ENCODE measurements at places on chromosomes 1 and 21.

GRCh38 chr1:25150985-25151495 is 81.3 kb downstream of the SYF2 start:
- no peak for DNase-seq

GRCh38 chr1:204576422-204576821 is 60.2 kb downstream of the MDM4 start:
- DNase-seq, result no peak

- peak; percentile 98 for DNase-seq
Measured at GRCh38 chr1:38859561-38860453, at the start of gene RRAGC. RRAGC (minus strand) TSS chr1:38859772; CDS start chr1:38859646, 126 bp downstream.

DNA sequence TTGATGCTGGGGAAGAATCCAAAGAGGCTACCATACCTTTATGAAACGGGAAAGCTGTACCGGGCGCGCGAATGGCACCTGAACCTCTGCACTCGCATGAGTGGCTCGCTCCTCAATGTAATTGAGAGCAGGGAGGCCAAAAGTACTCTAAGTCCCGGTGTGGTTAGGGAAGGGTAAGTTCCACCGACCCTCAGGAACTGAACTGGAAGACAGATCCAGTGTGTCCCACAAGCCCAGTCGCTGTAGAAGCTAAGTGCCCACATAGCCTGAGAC is 1.0 kb downstream of the GATAD2B start:
- DNase-seq, result no peak

GRCh38 chr1:99268021-99268420 is 3.7 kb downstream of the PLPPR4 start:
- no peak for DNase-seq

- no peak for DNase-seq
Measured at GRCh38 chr21:25297117-25297516, 310.2 kb downstream of the MRPL39 start.

DNA sequence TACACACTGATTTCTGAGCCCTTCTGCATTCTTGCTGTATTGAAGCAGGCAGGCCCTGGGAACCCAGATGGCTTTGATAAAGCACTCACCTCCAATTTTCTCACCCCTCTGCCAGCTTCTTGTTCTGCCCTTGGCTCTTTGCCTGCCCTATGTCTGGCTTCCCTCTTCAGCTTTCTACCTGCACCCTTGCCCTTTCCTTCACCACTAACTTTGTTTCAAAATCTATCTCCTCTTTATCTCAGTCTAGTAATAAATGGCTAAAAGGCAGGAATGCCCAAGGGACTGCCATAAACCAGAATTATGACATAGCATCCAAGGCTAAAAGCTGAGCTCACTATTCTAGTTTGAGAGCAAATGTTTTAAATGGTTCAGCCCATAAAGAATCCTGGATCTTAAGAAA is 178.7 kb downstream of the TNR start:
- DNase-seq, result no peak

- DNase-seq, result no peak
Measured at GRCh38 chr1:217004776-217005436, 281.7 kb upstream of the ESRRG start.

- no peak for DNase-seq
Measured at GRCh38 chr1:86933562-86934377, 19.3 kb downstream of the HS2ST1 start.

- no peak for DNase-seq
Measured at GRCh38 chr1:215397843-215398242, 169.3 kb upstream of the KCTD3 start.

- no peak for DNase-seq
Measured at GRCh38 chr1:202603435-202603834, 106.8 kb downstream of the SYT2 start.

DNA sequence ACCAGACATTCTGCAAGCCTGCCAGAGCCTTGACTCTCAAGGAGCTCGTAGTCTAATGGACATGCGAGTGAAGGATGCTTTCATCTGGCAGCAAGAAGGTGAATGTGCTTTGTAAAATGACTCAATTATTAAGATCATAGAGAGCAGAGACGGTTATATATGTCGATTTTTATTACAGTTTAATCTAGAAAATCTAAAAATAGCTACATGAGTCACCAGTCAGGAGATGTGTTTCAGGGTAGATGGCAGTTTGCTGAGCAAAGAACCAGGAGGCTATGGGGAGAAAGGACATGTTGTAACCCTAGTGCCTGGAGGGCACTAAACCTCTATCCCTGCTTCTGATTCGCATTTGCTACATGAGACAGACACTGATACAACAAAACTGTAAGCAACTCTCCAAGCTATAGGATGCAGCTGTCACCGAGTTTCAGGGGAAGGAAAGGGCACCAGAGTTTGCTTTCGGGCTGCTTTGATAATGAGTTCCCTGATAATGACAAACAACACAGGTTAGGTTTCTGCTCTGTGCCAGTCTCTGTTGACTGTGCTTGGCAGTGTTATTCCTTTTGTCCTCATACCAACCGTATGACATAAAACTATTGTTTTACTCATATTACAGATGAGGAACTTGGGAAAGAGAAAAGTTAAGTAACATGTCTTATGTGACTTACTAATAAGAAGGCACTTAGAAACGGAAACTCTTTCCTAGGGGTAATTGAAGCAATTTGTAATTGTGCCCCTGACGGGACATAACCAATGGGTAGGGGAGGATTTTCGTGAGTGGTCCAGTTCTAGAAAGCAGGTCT is 43.2 kb downstream of the C1orf198 start:
- no peak for DNase-seq

GRCh38 chr1:245790441-245790840 is 635.7 kb downstream of the KIF26B start:
- no peak for DNase-seq

- peak; percentile 46 for DNase-seq
Measured at GRCh38 chr1:201405484-201405831, 6.3 kb upstream of the LAD1 start.

DNA sequence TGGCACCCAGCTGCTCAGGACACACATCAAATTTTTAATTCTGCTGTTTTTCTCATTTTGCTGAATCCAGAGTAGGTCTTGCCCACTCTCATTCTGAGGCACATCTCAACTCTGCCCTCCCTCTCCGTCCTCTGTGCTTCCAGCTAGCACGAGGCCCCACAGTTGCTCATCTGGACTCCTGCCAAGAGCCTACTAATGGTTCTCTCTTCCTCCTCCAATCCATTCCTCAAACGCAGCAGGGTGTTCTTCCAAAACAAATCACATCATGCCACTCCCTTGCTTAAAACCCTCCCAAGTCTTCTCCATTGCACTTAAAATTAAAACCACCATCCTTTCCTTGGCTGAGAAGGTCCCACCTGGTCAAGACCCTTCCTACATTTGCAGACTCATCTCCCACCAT is 49.8 kb upstream of the SCAF4 start:
- no peak for DNase-seq

- no peak for DNase-seq
Measured at GRCh38 chr1:234533975-234534876, 55.2 kb upstream of the TARBP1 start.

DNA sequence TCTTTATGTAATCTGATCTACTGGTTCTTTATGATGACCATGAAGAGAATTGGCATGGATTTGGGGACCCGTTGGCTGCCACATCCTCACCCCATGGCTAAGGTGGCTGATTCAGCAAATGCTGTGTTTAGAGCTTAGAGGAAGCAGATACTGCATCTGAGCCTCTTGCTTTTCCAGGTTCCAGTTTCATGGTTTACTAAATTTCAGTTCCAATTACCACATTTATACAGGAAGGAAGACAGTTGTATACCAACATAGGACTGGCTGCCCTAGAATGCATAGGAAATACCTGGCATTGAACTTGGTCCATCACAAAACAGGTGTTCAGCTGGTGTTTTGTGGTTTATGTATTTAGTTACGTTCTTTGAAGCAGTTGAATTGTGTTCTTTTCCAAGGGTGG is 107.1 kb downstream of the ST3GAL3 start:
- no peak for DNase-seq

GRCh38 chr1:243470502-243470901 is 214.7 kb downstream of the SDCCAG8 start:
- no peak for DNase-seq

GRCh38 chr1:156420205-156421061 is 51.4 kb downstream of the RHBG start:
- no peak for DNase-seq

- DNase-seq, result no peak
Measured at GRCh38 chr1:60071296-60071695, 2.3 kb downstream of the C1orf87 start.

GRCh38 chr1:27954186-27954585 is 5.6 kb upstream of the XKR8 start:
- DNase-seq, result no peak

- DNase-seq, result no peak
Measured at GRCh38 chr1:205344066-205344928, 12.4 kb downstream of the KLHDC8A start.

- no peak for DNase-seq
Measured at GRCh38 chr1:90574692-90575370, 142.3 kb downstream of the BARHL2 start.

- DNase-seq, result no peak
Measured at GRCh38 chr1:230575886-230576500, 66.3 kb upstream of the COG2 start.

DNA sequence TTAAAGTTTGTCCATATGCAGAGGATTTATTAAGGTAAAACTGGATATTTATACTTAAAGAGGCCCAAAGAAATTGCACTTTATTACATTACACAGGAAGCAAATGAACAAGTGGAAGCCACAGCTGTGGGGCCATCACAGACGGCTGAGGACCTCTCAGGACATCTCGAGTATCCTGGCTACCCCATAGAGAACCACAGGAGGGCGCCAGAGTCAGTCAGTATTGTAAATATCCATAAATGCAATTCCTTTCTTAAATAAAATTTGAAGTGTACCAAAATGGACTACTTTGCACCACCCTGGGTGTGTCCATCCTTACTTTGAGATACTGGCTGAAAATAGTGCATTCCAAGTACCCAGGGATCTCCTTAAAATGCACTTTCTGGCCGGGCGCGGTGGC is 257.2 kb downstream of the MRPL39 start:
- no peak for DNase-seq
